ENCODE measurements at places on chromosomes 5 and 9.
A peak's percentile ranks its signal among the peaks of the same experiment; 100 is the strongest.

GRCh38 chr5:52767766-52768480 lies 19.8 kb upstream of the ITGA1 start:
- DNase-seq, result no peak

GRCh38 chr9:70561111-70561510 lies 146.7 kb upstream of the KLF9 start:
- no peak for DNase-seq

- DNase-seq, result no peak
Measured at GRCh38 chr5:117829646-117830045, 1158.7 kb downstream of the DTWD2 start.

GRCh38 chr9:69526699-69527098 lies 145.5 kb downstream of the APBA1 start:
- DNase-seq, result no peak

- no peak for DNase-seq
Measured at GRCh38 chr9:89383030-89383720, 64.9 kb downstream of the SECISBP2 start.

DNA sequence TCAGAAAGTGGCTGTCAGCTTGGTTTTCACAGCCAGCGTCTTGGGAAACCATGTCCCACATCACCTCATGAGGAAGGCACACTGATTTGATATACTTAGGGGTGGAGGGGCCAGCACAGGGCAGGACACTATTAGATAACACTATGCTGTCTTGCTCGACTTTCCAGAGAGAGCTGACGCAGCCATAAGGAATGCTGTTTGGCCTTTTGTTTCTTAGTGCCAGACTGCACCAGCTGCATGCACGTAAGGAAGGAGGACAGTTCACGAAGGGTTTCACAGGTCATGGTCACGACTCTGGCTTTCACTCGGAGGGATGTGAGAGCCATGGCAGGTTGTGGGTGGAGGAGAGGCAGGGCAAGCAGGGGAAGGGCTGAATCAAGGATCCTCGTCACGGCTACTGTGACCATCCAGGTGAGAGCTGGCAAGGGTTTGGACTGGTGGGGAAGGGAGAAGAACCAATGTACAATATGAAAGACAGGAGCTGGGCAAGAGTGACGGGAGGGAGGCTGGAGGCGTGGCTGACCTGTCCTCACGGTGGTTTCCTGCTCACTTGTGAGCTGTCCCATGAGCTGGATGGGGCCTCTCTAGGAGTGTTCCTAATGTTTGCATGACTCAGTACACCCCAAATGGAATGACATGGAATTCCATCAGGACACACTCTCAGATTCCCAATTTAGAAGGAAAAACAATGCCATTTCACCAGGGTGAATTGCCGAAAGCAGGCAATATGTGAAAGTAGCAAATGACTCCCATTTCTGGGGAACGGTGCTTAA lies 61.7 kb downstream of the OTULIN start:
- peak; percentile 76 for DNase-seq

DNA sequence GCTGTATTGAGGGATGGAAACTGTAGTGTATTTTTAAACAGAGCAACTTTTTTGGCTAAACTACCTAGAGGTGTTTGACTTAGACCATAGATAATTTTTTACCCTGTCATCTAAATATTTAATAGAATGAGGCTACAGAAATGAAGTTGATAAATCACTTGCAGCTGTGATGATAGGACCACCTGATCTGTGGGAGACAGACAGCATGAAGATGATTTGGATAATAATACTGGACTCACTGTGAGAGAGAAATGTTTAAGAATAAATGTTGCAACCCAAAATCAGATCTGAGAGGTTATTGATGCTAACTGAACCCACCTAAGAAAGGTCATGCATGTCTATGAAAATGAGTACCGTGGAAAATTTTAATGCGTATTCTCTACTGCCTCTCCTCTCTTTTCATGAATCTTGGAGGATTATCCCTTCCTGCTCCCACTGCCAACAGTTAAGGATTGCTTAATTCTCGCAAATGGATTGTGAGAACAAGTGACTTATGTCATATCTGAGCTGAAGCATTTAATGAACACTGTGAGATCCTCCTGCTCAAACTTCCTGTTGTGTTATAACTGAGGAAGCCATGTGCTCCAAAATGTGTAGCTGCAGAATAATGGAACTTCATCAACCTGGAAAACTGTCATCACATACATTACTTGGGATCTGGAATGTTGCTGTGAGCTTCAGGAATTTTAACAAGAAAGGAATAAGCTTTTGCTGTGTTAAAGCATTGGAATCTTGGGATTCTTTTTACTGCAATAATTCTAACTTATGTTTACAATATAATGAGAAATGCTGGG lies 617.9 kb upstream of the CDH18 start:
- DNase-seq, result peak; percentile 12

- no peak for DNase-seq
Measured at GRCh38 chr5:6496636-6497035, 48.0 kb downstream of the UBE2QL1 start.

DNA sequence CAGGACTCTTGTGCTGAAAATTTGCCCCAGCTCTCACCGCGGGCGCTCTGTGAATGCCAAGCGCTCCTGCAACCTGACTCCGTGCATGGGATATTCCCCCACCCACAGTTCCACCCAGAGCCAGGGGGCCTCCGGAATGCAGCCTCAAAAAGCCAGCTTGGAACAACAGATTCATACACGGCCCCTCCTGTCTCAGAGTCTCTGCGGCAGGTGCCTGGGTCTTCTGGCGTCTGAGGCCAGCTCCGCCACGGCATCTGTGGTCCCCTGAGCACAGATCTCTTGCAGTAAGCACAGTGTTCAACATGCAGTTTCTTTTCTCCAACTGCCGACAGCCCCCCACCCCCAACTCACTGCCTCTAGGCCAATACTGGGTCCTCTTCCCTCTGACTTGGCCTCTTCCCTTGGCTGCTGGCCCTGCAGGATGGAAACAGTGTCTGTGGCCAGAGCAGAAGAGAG lies 355.7 kb upstream of the IRX2 start:
- no peak for DNase-seq

DNA sequence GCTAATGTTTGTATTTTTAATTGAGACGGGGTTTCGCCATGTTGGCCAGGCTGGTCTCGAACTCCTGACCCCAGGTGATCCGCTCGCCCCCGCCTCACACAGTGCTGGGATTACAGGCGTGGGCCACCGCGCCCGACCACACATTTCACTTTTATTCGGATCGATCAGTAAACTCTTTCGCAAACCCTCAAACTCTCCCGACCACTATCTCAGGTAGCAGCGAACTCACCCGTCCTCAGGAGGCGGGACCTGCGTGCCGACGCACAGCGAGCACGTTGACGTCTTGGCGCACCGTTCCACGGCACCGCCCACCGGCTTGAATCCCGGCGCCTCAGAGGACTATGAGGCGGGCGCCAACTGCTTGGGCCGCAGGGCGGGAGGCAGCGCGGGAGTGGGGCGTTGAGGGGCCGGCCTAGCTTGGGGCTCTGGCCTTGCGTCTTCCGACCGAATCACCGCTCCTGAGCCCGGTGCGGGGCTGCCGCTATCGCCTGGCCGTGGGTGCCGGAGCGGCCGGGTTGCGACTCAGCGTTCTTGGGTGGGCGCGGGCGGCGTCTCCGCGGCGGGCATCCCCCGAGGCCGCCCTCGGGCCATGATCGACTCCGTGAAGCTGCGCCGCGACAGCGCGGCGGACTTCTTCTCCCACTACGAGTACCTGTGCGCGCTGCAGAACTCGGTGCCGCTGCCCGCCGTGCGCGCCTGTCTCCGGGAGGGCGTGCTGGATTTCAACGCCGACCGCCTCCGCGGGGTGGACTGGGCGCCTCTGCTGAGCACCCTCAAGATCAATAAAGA lies at the start of gene CEP78:
Gene CEP78, plus strand, starts transcription at position 314 of the 789 bp plus-strand sequence. Its CDS starts 276 bp downstream, at position 590.
- peak; percentile 93 for DNase-seq

DNA sequence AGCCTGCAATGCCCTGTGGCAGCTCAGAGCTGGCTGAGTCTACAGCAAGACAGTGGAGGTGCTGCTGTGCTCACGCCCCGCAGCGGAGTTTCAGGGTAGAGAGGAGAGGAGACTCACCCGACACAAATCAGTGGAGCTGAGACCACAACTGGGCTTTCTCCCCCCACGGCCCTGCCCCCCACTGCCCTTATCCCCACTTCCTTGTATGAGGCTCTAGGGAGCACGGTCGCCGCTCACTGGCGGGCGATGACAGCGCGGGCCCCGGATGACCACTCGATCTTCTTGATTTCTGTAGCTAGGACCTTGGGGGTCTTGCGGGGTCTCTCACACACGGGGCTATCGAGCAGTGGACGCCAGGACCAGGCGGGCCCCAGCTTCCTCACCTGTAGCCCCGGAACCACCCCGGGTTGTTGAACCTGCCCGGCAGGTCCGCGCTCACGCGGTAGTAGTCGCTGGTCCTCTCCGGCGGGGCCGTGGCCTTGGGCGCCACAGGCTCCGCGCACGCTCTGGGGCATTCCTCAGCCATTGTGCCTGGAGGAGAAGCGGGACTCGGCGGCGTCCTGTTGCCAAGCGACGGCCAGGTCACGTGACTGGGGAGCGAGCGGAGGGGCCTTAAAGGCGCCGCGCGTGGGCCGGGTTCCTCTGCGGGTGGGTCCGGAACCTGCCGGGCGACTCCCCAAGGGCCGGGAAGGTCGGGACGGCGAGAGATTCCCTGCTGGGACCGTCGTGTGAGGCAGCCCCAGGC lies 984 bp upstream of the MRPS2 start:
- DNase-seq, result peak; percentile 88

DNA sequence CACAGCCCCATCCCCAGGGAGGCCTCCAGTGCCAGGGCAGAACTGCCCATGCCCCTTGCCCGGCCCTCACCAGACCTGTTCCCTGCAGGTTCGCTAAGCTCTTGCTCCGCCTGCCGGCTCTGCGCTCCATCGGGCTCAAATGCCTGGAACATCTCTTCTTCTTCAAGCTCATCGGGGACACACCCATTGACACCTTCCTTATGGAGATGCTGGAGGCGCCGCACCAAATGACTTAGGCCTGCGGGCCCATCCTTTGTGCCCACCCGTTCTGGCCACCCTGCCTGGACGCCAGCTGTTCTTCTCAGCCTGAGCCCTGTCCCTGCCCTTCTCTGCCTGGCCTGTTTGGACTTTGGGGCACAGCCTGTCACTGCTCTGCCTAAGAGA lies 110.1 kb downstream of the RXRA start:
- DNase-seq, result no peak

DNA sequence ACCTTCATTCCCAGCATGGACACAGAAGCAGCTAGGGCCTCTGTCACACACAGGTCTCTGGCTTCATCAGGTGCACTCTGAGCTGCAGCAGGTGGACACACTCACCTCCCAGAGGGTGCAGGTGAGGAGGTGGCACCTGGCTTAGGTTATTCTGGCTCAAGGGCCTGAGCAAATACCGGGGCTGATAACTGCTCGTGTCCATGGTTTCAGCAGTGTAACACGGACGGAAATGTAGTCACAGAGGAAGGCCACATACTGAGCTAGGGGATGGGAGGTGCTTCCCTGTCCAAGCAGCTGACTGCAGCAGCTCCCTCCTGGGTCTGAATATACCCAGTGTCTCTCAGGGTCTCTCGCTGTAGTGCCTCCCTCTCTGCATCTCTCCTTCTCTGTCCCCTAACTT lies 5.7 kb downstream of the PHF2 start:
- DNase-seq, result peak; percentile 20

- no peak for DNase-seq
Measured at GRCh38 chr5:673161-673830, 19.9 kb downstream of the TPPP start.

- DNase-seq, result no peak
Measured at GRCh38 chr9:34383904-34384303, 7.2 kb upstream of the MYORG start.

DNA sequence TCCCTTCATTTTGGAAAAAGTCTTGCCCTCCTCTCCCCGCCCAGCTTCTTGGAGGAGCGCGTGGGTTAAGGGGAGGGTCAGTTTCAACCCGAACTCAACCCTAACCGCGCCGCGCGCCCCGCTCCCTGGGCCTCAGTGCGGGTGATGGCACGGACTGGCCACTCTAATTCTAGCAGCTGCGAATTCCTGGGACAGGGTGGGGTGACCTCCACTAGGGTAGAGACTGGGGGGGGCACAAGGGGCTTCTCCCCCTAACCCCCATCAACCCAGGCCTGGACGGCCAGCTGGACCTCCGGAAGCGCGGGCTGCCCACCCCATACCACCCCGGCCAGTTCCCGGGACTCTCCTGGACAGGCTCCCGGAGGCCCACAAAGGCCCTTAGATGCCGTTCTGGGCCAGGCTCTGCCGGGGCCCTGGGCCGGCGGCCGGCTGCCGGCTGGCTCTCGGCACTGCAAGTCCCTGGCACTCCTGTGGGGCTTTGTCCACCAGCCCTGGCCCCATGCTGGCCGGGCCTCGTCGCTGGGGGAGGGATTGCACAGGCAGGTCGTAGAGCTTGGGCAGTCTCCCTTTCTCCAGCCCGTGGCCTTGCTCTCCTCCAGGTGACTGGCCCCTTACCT lies 7.2 kb upstream of the PSD2 start:
- DNase-seq, result no peak

DNA sequence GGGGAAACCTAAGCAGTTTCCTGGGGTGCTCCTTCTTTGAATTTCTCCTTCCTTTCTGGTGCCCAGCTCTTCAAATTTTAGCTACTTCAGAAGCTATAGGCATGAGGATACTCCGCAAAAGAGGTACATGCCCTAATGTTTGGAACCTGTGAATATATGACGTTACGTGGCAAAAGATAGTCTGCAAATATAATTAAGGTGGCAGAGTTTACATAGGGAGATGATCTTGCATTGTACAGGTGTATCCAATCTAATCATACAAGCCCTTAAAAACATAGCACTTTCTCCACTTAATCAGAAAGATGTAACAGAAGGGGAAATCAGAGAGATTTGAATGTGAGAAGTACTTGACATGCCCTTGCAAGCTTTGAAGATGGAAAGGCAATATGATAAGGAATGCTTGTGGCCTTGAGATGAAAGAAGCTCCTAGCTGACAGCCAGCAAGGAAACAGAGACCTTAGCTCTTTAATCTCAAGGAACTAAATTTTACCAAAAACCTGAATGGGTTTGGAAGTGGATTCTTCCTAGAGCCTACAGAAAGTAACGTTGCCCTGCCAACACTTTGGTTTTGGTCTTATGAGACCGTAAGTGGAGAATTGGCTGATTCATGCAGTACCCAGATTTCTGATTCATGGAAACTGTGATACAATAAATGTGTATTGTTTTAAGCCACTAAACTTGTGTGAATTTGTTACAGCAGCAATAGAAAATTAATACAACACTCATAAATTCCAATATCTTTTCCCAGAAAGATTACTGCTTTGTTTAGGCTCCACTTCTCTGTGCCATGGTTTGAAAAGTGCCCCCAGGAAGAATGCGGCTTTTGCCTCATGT lies 268.4 kb downstream of the FAM170A start:
- DNase-seq, result peak; percentile 30

- no peak for DNase-seq
Measured at GRCh38 chr9:22913518-22913917, 466.9 kb downstream of the DMRTA1 start.
